ENCODE measurements at places on chromosomes 12 and 14.

- no peak for DNase-seq
Measured at GRCh38 chr14:91390165-91390778, 27.3 kb downstream of the CCDC88C start.

GRCh38 chr12:16492240-16492639 lies 113.7 kb downstream of the LMO3 start:
- no peak for DNase-seq

DNA sequence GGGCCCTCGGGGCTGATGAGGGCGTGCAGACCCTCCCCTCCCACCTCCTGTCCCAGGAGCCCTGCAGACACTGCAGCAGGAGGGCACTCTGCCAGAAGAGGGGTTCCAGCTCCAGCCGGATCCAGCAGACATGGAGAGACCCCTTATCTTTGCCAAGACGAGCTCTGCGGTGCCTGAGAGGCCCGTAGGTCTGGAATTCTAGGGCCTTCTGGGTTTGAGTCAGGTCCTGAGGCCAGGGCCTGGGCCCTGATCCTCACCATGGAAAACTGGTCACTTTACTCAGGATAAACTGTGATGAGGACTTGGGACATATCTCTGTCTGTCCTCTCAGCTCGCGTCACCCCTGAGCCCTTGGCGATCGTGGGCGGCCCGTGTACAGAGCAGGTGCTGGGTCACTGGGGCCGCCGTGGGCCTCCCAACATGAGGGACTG lies 13.8 kb downstream of the MEG3 start:
- no peak for DNase-seq

- DNase-seq: no peak
Measured at GRCh38 chr12:26273811-26274210, 78.4 kb downstream of the SSPN start.

DNA sequence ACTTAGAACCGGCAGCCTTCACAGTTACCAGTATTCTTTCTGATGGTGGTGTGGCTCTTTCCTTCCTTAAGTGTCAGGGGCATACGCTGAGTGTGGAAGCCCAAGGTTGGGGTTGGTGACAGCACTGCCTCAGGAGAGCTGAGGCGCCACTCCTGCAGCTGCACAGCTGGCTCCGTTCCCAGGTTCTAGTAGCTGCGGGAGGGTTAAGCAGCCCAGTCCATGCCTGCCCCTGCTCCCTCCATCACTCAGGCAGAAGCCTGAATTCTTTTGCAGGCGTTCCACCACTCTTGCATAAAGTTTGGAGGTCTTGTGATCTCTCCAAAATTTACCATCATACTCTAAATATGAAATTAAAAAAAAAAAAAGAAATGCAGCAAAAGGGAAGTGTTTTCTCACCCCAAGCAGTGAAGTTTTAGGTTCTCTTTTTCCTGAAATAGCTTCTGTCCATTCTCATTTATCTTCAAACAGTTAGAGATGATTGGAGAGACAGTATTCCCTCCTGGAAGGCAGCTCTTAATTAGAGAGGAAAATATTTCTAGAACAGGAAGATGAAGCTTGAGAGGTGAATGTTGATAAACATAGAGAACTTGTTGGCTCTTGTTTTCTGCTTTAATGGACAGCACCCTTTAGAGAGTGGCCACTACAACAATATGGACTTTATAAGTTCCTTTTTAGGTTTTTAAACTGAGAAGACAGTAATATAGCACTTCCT lies 136.1 kb downstream of the FGD4 start:
- DNase-seq: peak; percentile 86

GRCh38 chr12:59839514-59839913 lies 243.7 kb downstream of the SLC16A7 start:
- no peak for DNase-seq

DNA sequence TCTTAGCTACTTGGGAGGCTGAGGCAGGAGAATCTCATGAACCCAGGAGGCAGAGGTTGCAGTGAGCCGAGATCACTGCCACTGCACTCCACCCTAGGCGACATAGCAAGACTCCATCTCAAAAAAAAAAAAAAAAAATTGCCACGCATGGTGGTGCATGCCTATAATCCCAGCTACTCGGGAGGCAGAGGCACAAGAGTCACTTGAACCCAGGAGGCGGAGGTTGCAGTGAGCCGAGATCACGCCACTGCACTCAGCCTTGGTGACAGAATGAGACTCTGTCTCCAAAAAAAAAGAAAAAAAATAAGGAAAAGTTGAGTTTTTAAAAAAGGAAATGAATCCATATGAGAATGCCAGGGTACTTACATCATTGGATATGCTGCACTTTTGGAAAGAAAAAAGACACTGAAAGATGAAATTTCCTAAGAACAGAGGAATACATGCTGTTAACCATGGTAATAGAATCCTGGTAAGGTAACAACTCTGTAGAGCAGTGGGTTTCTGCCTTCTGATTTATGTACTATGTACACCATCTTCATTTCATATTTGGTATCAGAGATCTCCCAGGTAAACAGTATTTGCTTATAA lies 222.7 kb downstream of the ERC1 start:
- DNase-seq: no peak

All from colonic mucosa (tissue), 4 donors.